Right ventricle myocardium superior (tissue), 1 donor: ENCODE measurements at places on chromosomes 7 and 10. TPM values are rescaled to one million over a fixed set of nuclear protein-coding genes. Genes with fewer than 3 reads are reported as not detected.
A peak's percentile ranks its signal among the peaks of the same experiment; 100 is the strongest.

The PKD2L1 gene
- not detected for total RNA-seq

The NCF1 gene
- 6.0 TPM for total RNA-seq

GRCh38 chr10:33820531-33820930 is 486.1 kb upstream of the NRP1 start:
- DNase-seq: no peak

- DNase-seq: no peak
Observed at GRCh38 chr7:112136271-112137008, 69.8 kb downstream of the DOCK4 start.

- DNase-seq: no peak
Observed at GRCh38 chr10:102808380-102808779, 28.8 kb downstream of the CYP17A1 start.

DNA sequence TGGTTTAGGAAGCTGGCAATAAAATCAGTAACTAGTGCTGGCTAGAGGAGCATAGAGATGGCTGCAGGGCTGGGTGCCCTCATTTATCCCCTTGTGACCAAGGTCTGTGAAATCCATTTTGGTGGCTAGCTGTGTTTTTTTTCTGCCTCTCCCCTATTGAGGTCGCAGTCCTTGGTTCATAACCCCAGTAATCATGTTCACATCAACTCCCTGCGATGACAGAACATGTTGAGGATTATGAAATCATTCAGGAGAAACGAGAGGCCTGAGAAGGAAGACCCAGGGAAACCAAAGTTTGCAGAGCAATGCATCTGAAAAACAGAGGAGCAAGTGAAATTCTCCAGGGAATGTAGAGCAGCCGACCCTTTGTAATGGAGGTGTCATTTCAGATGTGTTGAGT is 126.9 kb downstream of the TACC2 start:
- no peak for DNase-seq

- no peak for DNase-seq
Observed at GRCh38 chr7:25559581-25560367, 331.5 kb upstream of the NPVF start.

The PNLIP gene
- total RNA-seq: not detected

The PPP1R3C gene
- 135 TPM for total RNA-seq

- no peak for DNase-seq
Observed at GRCh38 chr10:98563811-98564210, 117.1 kb upstream of the HPS1 start.

DNA sequence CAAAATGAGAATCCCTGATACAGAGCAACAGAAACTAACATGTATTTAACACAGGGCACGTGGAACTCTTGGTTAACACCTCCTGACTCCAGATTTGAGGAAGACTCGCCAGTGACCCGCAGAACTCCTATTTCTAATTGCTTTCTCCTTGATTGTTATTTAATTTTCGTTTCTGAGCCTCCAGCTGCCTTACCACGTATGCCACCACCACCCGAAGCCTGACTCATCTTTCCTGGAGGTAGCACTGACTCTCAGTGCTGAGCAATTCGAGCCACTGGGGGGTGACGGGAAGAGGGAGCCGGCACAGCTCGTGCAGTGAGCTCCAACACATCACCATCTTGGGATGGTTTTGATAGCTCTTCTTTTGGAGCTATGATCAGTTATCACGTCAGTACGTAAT is 273.9 kb upstream of the MGMT start:
- no peak for DNase-seq

The WNT16 gene
- total RNA-seq: not detected

The HABP2 gene
- 0.24 TPM for total RNA-seq

DNA sequence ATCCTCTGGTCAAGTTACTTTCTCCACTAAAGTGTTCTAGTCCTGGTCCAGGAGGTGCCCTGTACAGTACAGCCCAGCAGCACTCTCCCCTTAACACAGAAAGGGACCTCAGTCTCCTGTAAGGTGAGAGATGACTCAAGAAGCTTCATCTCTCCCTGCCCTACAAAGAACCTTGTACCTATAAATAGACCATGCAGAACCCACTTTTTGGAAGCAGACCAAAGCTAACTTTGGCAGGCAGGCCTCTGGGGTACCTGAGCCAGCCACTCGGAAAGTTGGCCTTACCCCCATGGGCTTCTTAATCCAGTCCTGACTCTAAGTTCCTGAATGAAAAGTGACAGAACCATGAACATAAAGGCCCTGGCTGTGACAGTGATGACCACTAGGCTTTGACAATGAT is 454.8 kb downstream of the KCNMA1 start:
- DNase-seq: peak; percentile 41

- peak; percentile 51 for DNase-seq
Observed at GRCh38 chr10:113326160-113327111, 226.4 kb upstream of the HABP2 start.

The ADAMTS14 gene
- 0.16 TPM for total RNA-seq

DNA sequence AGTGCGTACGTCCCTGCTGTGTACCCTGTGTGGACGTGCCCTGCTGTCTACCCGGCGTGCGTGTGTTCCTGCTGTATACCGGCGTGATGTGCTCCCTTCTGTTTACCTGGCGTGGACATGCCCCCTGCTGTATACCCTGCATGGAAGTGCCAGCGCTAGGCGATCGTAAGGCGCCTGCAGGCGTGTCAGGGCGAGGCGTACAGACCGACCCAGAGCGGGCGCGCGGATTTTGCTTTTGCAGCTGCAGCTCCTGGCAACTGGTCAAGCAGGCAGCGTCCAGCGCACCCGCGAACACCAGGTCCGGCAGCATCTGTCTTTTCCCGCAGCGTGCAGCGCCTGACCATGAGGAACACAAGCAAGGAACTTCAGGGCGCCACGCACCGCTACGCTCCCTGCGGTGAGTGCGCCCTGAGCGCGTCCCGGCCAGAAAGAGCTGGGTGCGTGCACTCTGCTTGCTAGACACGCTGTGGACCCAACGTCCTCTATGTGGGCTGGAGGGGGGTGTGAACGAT is 680 bp downstream of the C7orf57 start:
- DNase-seq: peak; percentile 59

DNA sequence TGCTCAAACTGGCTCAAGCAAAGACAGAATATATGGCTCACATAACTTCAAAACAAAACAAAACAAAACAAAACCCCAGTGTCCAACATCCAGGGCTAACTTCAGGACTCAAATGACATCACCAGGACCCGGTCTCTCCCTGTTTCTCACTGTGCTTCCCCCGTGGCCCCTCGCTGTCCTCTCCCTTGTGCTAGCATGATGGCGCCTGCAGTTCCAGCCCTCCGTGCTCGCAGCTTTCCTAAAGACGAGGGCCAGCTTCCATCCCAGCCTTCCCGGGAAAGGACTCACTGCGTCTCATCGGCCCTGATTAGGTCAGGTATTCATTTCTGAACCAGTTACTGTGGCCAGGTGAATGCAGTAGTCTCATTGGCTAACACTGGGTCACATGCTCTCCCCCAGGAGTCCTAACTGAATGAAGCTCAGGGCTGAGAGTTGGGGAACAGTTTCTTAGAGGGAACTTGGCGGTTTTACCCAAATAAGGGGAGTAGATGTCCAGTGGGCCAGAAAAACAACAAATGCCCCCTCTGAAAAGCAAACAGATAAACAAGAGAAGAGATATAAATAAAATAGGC is 33.0 kb upstream of the CTBP2 start:
- DNase-seq: no peak

DNA sequence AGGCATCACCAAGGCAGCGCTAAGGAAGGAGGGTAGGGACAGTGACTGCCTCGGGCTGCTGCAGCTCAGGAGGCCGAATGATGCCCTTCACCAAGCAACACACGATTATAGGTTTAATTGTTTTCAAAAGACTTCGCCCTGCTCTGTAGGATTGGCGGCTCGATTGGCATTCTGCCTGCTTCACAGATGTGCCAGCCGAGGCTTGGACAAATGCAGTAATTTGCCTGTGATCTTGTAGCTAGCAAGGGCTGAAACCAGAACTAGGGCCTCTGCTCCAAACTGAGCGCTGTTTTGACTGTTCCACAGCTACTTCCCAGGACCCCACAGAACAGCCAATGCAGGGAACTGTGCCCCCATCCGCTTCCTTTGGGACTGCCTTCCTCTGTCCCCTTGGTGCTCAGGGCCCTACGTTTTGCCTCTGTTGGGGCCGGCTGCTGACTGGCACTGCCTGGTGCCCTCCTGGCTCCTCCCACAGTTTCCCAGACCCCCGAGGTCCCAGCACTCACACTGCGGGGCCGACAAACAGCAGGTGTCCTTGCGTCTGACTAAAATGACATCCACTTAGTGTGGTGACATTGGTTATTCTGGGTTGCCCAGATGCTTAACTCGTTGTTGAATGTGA is 62.6 kb upstream of the EN2 start:
- peak; percentile 13 for DNase-seq

The AVPI1 gene
- total RNA-seq: 7.9 TPM

GRCh38 chr7:20795881-20796280 is 9.2 kb upstream of the SP8 start:
- DNase-seq: no peak
